Heart left ventricle (tissue), 16 donors: ENCODE measurements at places on chromosomes 7 and 10. TPM values are rescaled to one million over a fixed set of nuclear protein-coding genes. Genes with fewer than 3 reads are reported as not detected.

GRCh38 chr7:55055479-55055878 is 36.7 kb downstream of the EGFR start:
- no peak for DNase-seq

Gene ADARB2
- not detected for total RNA-seq

DNA sequence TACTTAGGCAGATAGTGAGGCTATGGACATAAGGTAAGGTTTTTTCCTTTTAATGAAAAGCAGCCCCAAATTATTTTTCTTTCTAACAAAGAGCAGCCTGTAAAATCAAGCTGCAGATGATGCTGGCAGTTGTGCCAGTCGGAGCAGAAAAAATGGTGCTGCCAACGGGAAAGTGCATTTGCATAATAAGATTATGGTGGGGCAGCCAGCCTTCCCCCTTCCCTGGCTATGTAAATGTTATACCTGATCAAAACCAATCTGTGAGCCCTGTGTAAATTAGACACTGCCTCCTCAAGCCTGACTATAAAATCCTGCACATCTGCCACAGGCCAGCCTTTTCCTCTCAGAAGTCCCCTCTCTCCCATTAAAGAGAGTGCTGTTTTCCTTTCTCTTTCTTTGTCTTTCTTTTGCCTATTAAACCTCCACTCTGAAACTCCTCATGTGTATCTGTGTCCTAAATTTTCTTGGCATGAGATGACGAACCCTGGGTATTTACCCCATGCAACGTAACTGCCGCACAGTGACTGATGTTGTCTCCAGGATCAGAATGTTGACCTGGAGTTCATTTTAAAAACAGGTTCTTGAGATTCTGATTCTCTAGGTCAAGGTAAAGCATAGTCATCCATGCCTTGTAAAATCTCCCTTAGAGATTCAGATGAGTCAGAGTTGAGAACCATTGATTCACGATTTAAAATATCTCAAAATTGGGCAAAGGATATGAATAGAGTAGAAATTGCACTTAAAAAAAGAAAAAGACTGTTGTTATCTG is 167.3 kb upstream of the C1GALT1 start:
- DNase-seq: no peak

GRCh38 chr7:1752771-1753563 is 82.9 kb downstream of the ELFN1 start:
- DNase-seq: no peak

DNA sequence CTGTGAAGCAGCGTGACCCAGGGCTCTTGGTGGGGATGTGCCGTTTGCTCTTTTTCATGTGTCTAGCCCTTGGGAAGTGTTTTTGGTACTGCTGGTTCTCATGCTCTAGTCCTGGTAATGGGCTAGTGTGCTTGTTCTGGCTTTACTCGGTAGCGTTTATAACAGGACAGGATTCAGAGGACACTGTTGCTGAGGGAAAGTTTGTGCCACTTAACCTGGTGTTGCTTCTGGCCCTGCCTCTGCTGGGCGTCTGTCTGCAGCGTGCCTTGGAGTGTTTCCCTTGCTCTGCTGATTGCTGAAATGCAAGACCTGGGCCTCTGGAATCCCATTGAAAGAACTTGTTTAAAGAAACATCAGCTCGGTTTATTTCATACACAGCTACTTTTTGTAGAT is 35.0 kb downstream of the INPP5A start:
- no peak for DNase-seq

Gene MUC3A
- 0.19 TPM for total RNA-seq

Gene TUBB8
- not detected for total RNA-seq
